ENCODE measurements at places on chromosomes 5 and 9. TPM values are rescaled to one million over a fixed set of nuclear protein-coding genes. Genes with fewer than 3 reads are reported as not detected.

Gene AQP7
- not detected for polyA plus RNA-seq

DNA sequence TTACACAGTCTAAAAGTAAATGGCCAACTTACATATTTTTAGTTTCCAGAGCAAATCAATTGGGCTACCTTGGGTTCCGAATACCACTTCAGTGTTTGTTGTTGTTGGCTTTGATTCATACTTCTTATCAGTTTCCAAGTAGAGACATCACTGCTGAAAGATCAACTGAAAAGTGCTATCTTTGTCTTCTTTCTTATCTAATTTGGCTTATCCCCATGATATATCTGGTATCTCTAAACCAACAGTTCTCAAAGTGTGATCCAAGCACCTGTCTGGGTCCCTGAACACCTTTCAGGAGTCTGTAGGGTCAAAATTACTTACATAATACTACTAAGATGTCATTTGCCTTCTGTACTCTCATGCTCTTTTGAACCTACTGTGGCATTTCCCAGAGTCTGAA, 200.0 kb downstream of the PARP8 start:
- DNase-seq: no peak

- DNase-seq: no peak
These were observed 21.3 kb downstream of the GALNT10 start for GRCh38 chr5:154211641-154212390.

- no peak for DNase-seq
These were observed 25.1 kb downstream of the RNF180 start for GRCh38 chr5:64190562-64191306.

Gene PCDHGA5
- polyA plus RNA-seq: 0.36 TPM

All from endothelial cell of umbilical vein (primary cell).